GM12891 (cell line): ENCODE measurements at places on chromosomes 5 and 9.

DNA sequence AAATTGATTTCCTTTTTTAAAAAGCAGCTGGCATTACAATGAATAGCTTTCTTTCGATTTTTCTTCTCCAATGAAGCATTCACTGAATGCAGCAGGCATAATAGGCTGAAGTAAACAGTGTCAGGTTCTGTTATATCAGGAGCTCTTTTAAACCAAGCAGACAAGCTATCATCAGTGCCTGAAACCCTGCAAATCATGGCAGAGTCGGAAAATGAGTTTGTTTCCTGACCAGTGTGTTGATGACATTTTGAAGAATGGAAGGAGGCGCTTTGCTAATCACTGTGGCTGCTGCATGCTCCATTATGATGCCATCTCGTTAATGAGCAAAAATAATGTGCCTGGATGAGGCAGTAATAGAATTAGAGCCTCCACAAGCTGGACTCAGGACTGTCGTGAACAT, 284.5 kb downstream of the ZNF608 start:
- DNase-seq: no peak

- DNase-seq: no peak
Measured at GRCh38 chr5:96049398-96050272, 88.0 kb upstream of the ELL2 start.

- no peak for DNase-seq
Measured at GRCh38 chr5:37847978-37848425, 8.2 kb upstream of the GDNF start.

DNA sequence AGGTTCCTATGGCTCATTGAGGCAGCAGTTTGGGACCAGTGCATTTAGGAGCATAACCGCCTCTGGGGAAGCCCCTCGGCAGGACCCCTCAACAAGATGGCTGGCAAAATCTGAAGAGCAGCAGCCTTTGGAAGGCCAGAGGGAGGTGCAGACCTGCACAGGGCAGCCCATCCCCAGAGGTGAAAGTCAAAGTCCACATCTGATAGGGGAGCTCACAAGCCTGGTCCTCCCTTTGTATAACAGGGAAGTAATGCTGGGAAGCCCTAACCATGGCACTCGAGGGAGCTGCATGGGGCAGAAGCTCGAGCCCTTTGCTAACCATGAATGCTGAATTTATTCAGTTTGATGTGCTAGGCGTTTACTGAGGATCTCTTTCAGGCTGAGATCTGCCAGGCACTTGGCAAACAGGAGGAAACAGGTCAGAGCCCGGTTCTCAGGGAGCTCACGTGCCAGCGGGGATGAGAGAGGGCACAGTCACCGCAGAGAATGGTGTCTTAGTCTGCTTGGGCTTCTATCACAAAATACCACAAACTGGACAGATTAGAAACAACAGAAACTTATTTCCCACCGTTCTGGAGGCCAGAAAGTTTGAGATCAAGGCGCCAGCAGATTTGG, 114.1 kb downstream of the GABBR2 start:
- DNase-seq: no peak

DNA sequence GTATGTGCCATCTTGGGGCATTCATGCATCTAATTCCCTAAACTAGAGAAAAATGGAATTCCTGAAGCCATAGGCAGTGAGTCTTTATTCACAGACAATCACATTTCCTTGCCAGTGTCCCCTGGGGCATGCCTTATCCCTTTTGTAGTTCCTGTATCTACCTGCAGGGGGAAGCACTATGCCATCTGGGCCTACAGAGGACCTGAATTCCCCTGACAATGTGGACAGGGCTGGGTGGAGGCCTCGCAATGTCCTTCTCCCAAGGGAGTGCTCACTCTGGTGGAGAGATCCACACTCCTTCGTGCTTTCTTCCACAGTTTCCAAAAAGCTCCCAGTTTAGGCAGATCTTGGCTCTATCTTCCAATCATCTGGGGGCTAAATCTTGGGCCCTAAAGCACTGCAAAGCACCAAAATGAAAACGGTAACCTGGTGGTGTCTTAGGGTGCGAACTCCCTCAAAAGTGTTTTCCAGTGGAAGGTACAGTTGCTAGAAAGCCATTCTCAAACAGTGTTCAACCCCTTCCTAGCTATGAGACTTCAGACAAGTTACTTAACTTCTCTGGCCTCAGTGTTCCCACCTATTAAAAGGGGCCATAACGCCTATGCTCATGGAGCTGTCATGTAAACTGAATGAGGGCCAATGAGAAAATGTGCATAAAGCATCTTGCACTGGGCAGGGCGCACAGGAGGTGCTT, 17.5 kb downstream of the WHRN start:
- DNase-seq: peak; percentile 53

DNA sequence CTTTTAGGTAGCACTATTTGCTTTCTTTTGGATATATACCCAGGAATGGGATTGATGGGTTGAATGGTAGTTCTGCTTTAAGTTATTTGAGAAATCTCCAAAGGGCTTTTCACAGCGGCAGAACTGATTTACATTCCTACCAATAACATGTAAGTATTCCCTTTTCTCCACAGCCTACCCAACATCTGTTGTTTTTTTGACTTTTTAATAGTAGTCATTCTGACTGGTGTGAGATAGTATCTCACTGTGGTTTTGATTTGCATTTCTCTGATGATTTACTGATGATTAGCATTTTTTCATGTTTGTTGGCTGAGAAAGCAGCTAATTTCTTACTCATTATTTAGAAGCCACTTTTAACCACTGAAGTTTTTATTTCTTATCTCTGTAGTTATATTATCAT, 221.1 kb upstream of the ACTBL2 start:
- DNase-seq: no peak

GRCh38 chr9:83267741-83268140, 204.8 kb upstream of the RASEF start:
- no peak for DNase-seq

- no peak for DNase-seq
Measured at GRCh38 chr9:13358128-13358527, 78.6 kb upstream of the MPDZ start.

- no peak for DNase-seq
Measured at GRCh38 chr5:169527863-169528262, 55.7 kb upstream of the SPDL1 start.

GRCh38 chr9:29319736-29320513, 1746.6 kb upstream of the C9orf72 start:
- no peak for DNase-seq

DNA sequence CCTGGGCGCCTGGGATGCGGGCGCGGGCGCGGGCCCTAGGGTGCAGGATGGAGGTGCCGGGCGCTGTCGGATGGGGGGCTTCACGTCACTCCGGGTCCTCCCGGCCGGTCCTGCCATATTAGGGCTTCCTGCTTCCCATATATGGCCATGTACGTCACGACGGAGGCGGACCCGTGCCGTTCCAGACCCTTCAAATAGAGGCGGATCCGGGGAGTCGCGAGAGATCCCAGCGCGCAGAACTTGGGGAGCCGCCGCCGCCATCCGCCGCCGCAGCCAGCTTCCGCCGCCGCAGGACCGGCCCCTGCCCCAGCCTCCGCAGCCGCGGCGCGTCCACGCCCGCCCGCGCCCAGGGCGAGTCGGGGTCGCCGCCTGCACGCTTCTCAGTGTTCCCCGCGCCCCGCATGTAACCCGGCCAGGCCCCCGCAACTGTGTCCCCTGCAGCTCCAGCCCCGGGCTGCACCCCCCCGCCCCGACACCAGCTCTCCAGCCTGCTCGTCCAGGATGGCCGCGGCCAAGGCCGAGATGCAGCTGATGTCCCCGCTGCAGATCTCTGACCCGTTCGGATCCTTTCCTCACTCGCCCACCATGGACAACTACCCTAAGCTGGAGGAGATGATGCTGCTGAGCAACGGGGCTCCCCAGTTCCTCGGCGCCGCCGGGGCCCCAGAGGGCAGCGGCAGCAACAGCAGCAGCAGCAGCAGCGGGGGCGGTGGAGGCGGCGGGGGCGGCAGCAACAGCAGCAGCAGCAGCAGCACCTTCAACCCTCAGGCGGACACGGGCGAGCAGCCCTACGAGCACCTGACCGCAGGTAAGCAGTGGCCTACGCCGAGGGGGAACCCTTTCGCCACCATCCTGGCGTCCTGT, at the start of gene EGR1:
Gene EGR1, plus strand, starts transcription at position 219 of the 864 bp plus-strand sequence. Its CDS starts 283 bp downstream, at position 502.
- peak; percentile 91 for DNase-seq

- DNase-seq: no peak
Measured at GRCh38 chr5:6117212-6117611, 261.1 kb downstream of the MED10 start.

DNA sequence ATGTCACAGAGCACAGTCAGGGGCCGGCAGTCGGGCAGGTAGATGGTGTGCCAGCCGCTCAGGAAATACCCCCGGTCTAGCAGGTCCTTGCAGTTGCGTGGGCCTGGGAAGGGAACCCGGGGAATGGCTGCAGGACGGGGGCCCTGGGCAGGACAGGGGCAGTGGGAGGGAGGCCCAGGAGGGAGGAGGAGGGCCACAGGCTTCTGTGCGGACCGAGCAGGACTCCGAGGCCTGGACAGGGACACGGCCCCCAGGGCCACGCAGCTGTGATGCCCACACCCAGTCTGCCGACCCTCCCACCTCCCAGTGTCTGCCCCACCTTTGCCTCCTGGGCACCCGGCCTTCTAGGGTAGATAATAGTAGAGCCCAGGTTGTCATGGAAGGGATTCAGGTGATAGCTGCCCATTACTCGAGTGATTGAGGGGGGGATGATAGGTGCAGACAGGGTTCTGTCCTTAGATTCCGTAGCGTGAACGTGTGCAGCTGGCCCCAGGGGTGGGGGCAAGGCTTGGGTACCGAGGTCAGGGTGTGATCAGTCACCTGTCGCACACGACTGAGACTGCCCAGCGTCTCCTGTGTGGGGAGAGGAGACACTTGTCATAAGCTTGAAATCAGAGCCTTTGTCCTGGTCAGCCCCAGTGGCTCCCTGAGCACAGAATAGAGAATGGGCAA, 4.5 kb downstream of the FCN1 start:
- DNase-seq: no peak

DNA sequence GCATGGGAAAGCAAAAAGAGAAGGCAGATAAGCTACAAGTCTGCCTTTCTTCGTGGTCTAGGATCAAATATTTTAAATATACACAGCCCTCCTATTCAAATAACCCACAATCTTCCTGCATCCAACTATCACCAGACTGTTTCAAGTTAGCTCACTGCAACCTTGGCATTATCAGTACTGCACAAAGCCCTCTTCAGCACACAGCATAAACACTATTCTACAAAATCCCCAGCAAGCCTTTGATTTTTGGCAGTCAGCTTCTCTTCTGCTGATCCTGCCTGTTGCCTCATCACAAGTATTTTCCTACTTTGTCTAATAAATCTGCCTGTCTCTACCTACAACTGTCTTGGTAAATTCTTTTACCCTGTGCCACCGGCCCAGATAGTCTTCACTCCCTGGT, 142.9 kb downstream of the COX7C start:
- no peak for DNase-seq

- no peak for DNase-seq
Measured at GRCh38 chr9:14542071-14542470, 151.2 kb downstream of the ZDHHC21 start.

- DNase-seq: no peak
Measured at GRCh38 chr9:108439947-108440346, 415.8 kb downstream of the ACTL7B start.

- DNase-seq: no peak
Measured at GRCh38 chr9:121830441-121831140, 179.2 kb downstream of the DAB2IP start.

- peak; percentile 18 for DNase-seq
Measured at GRCh38 chr9:88076286-88077070, 61.8 kb downstream of the SPATA31C2 start.

- no peak for DNase-seq
Measured at GRCh38 chr9:104775574-104775936, 11.6 kb downstream of the NIPSNAP3B start.

GRCh38 chr5:145708169-145708568, 127.0 kb downstream of the PRELID2 start:
- DNase-seq: no peak

- DNase-seq: no peak
Measured at GRCh38 chr5:154860123-154860522, 1.7 kb downstream of the CNOT8 start.

DNA sequence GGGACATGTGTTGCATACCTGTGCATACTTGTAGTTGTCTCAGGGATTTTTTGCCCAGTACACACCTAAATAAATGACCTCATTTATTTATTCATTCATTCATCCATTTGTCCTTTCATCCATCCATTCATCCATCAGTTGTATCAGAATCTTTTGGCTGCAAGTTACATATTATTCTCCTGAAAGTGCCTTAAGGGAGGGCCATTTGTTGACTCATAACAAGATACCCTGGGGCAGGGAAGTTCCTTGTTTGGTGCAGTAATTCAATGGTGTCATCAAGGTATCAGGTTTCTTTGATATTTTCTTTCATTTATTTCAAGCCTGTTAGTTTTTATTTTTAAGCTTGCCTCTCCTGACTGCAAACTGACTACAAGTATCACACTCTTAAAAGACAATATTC, 597.9 kb upstream of the TLE4 start:
- DNase-seq: no peak

DNA sequence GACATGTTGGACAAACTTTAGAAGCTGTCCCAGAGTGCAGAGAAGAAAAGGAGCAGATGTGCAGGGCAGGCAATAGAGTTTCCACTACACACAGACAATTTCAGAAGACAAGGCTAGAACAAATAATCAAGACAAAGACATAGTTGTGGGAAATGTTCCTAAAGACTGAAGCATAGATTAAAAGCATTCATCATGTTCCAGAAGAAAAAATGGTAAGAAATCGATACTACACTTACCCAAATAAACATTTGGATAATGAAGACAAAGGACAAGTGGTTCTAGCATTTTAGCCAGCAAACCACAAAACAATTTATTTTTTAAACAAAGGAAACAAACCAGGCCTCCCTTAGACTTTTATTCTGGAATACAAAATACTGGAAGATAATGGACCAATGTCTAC, 97.9 kb downstream of the FSTL4 start:
- DNase-seq: no peak

- DNase-seq: no peak
Measured at GRCh38 chr5:110496276-110496675, 230.2 kb downstream of the TMEM232 start.
